ENCODE measurements at places on chromosomes 3 and 15.

- DNase-seq, result no peak
Measured at GRCh38 chr15:34927726-34928125, 41.8 kb downstream of the AQR start.

DNA sequence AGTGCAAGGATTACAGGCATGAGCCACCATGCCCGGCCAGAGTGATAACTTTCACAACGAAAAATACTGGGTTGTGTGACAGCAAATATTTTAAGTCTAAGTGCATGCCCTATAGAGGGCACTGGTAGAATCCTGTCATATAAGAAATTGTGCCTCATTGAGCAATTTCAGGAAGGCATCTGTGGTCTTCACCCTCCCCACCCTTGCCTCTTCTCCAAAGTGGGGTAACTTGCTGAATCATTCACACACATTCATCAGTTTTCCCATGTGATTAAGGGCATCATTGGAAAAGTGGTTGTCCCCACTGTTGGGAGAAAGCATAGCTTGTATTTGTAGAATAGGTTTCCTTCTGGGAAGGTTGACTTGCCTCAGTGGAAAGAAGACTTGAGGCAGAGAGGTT, 9.2 kb downstream of the MITF start:
- no peak for DNase-seq

- no peak for DNase-seq
Measured at GRCh38 chr3:170907637-170908234, 701 bp downstream of the EIF5A2 start.

- no peak for DNase-seq
Measured at GRCh38 chr15:32036971-32037370, 6.7 kb downstream of the CHRNA7 start.

DNA sequence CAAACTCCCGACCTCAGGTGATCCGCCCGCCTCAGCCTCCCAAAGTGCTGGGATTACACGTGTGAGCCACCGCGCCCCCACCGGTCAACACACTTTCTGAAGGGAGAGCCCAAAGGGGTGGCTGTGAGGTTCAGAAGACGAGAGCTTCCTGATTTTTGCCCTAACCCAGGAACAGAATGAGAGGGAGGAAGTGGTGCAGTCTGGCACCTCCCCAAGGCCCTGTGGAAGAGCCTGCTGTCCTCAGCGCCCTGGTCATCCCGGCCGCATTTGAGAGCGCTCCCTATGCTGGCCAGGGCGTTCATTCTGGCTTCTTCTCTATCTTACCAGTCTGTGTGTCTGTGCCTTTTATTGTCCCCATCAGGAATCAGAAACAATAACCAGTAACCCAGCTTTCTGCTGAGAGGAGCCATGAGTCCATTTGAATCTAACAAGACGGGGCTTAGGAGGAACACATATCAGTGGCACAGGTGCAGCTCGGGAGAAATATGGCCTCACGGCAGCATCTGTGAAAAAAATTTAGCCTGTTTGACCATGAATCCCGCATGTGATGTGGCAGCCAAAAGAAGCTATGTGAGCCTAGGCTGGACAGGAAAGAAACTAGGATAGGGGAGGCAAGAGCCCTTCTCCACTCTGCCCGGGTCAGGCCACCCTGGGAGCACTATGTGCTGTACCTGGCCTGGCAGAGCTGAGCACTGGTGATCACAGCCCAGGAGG, 12.9 kb downstream of the BDH1 start:
- no peak for DNase-seq

DNA sequence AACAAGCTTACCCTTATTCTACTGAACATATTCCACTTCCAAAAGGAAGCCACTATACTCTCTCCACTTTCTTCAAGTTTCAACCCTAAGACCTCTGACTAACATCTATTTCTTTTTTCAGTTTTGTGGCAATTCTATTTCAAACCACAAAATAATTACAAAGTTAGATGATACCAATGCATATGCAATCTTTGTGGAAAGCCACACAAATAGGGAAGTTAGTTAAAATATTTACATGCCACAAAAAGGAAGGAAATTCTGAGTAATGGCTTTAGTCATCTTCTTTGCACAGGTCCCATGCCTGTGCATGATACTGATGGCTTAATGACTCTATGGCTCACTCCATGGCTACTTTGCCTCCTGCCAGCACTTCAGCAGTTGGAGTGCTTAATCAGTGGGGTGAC, 57.0 kb upstream of the MCTP2 start:
- DNase-seq, result peak; percentile 94

DNA sequence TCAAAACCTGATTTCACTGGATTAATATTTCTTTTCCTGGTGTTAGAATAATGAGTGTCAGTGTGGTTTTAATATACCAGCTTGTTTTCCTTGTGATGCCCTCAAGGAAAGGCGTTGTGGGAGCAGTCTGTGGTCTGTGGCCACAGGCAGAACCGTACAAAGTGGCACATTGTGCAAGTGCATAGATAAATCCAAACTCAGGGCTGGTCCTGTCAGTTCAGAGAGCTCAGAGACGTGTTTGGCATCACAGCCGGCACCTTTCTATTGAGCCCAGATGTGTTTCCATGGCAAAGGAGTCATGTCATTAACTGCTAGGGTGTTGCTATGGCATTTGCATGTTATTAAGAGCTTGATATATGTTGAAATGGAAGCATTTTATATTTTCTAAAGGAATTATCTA, 289.9 kb upstream of the RASGRP1 start:
- no peak for DNase-seq
